ENCODE measurements at places on chromosomes 12 and 14. TPM values are rescaled to one million over a fixed set of nuclear protein-coding genes. Genes with fewer than 3 reads are reported as not detected.

The PROX2 gene
- not detected for total RNA-seq

The DNAJC22 gene
- not detected for total RNA-seq

DNA sequence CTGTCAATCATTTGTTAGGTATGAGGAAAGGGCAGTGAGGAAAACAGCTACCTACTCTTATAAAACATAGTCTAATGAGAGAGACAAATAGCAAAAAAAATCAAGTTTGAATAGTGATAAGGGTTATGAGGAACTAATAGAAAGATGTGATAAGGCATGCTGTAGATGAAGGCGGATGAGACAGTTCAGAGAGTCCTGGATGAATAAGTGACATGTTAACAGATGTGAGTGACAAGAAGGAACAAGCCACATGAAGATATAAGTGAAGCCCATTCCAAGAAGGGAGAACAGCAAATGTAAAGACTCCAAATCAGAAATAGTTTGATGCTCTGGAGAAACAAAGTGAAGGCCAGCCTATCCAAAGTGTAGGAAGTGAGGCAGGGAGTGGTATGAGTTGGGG, 154.1 kb upstream of the SYT10 start:
- H3K27ac ChIP-seq, result no peak overlapping the region
- H3K27me3 ChIP-seq, result no peaks in the 10 kb centered on the region
- no peak for DNase-seq
- no peaks in the 10 kb centered on the region for H3K4me1 ChIP-seq
- no peaks in the 10 kb centered on the region for H3K36me3 ChIP-seq

- H3K4me1 ChIP-seq, result no peaks in the 10 kb centered on the region
- no peak overlapping the region for H3K4me3 ChIP-seq
- H3K27ac ChIP-seq, result no peak overlapping the region
- no peaks in the 10 kb centered on the region for H3K36me3 ChIP-seq
- no peaks in the 10 kb centered on the region for H3K27me3 ChIP-seq
- DNase-seq, result no peak
These were observed 693.3 kb upstream of the TBX3 start for GRCh38 chr12:115377230-115377629.

DNA sequence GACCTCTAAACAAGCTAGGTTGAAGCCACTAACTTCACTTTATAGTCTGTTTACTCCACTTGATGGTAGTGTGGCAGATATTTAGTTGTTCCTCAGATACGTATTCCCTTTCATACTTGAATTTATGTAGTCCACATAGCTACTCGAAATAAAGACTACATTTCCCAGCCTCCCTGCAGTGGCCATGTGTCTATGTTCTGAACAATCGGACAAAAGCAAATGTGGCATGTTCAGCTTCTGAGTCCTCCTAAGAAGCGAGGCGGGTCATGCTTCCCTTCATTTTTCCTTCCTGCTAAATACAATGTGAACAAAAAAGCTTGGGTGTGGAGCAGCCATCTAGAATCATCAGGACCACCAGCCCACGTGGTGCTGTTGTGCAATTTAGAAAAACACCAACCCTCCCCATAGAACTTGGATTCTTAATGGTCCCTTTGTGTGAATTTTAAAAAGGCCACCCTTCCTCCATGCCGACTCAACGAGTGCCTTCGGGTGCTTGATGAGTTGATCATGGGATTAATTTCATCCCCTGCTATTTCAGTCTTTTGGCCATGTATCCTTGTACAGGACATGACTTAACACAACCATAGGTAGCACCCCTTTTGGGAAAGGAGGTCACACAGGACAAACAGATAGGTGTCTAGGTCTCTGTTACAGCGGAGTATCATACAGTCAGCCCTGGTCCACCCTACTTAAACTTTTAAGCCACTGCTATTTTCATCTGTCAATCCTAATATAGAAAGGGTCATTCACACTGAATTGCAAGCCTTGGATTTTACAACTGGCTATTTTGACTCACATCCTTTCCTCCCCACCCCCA, 60.7 kb downstream of the ZFC3H1 start:
- H3K27me3 ChIP-seq, result no peaks in the 10 kb centered on the region
- DNase-seq, result no peak
- no peak overlapping the region for H3K4me3 ChIP-seq
- no peak overlapping the region for H3K27ac ChIP-seq
- H3K4me1 ChIP-seq, result peaks cover 7% of the 10 kb centered on the region

DNA sequence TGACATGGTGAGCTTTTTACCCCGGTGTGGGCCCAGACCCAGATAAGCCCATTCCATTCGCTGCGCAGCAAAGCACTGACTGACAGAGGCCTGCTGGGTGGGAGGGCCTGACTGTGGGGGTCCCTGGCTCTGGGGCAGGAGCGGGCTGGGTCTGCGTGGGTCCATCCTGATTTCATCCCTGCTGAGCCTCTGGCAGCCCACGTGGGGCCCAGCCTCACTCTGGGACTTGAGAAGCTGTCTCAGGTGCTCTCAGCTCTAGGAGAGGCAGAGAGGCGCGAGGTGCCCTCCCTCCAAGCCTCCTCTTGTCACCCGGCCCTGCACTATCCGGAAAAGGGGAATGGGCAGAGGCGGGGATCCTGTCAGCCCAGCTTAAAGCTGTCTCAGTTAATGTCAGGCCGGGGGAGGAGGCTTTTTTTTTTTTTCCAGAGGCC, 927 bp downstream of the ABCB9 start:
- no peaks in the 10 kb centered on the region for H3K27me3 ChIP-seq
- no peaks in the 10 kb centered on the region for H3K36me3 ChIP-seq

- DNase-seq, result no peak
- H3K27ac ChIP-seq, result no peak overlapping the region
- no peaks in the 10 kb centered on the region for H3K27me3 ChIP-seq
- peaks cover 1% of the 10 kb centered on the region for H3K4me1 ChIP-seq
- H3K36me3 ChIP-seq, result no peaks in the 10 kb centered on the region
- no peak overlapping the region for H3K4me3 ChIP-seq
These were observed 11.5 kb downstream of the DUSP16 start for GRCh38 chr12:12551115-12551514.

- H3K36me3 ChIP-seq, result no peaks in the 10 kb centered on the region
- H3K4me1 ChIP-seq, result no peaks in the 10 kb centered on the region
- no peak within 1 kb of the TSS for H3K27ac ChIP-seq
- H3K4me3 ChIP-seq, result no peak within 1 kb of the TSS
- peak; percentile 62 for DNase-seq
These were observed at the start of gene MAP1LC3B2 for GRCh38 chr12:116559162-116559935. Gene MAP1LC3B2, plus strand, starts transcription at chr12:116559381. Its CDS starts 16,562 bp downstream, at chr12:116575943.

DNA sequence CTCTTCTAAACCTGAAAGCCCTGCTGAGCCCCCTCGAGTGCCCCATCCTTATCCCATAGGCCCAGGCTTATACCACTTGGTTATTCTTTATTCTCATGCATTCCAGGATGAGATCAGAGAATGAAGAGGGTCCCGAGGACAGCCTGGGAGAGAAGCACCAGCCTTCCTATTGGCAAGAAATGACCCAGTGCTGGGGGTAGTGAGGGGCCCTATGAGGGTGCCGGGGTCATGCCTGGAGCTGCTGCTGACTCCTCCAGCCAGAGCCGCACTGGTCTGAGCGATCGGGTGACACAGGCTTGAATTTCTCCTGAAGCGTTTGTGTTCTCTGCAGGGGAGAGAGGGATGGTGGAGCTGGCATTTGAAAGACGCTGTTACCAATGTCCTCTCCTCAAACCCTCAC, 18.1 kb downstream of the MORN3 start:
- no peak for DNase-seq
- H3K27me3 ChIP-seq, result no peaks in the 10 kb centered on the region
- H3K36me3 ChIP-seq, result no peaks in the 10 kb centered on the region
- H3K27ac ChIP-seq, result no peak overlapping the region
- no peaks in the 10 kb centered on the region for H3K4me1 ChIP-seq

DNA sequence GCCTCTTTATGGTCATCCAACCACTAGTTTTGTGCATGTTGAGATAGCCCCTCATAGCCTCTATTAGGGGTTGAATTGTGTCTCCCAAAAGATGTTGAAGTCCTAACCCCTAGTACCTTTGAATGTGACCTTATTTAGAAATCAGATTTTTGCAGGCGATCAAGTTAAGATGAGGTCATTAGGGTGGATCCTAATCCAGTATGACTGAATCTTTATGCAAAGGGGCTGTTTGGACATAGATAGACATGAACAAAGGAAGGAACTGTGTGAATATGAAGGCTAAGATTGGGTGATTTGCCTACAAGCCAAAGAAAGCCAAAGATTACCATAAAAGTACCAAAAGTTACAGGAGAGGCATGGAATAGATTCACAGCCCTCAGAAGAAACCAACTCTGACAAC, 209.6 kb downstream of the NUAK1 start:
- H3K4me1 ChIP-seq, result no peaks in the 10 kb centered on the region
- H3K27me3 ChIP-seq, result no peaks in the 10 kb centered on the region
- H3K4me3 ChIP-seq, result no peak overlapping the region
- H3K36me3 ChIP-seq, result no peaks in the 10 kb centered on the region
- DNase-seq, result no peak

All from aorta (tissue), 5 donors.